ENCODE measurements at places on chromosomes 13 and 19.

DNA sequence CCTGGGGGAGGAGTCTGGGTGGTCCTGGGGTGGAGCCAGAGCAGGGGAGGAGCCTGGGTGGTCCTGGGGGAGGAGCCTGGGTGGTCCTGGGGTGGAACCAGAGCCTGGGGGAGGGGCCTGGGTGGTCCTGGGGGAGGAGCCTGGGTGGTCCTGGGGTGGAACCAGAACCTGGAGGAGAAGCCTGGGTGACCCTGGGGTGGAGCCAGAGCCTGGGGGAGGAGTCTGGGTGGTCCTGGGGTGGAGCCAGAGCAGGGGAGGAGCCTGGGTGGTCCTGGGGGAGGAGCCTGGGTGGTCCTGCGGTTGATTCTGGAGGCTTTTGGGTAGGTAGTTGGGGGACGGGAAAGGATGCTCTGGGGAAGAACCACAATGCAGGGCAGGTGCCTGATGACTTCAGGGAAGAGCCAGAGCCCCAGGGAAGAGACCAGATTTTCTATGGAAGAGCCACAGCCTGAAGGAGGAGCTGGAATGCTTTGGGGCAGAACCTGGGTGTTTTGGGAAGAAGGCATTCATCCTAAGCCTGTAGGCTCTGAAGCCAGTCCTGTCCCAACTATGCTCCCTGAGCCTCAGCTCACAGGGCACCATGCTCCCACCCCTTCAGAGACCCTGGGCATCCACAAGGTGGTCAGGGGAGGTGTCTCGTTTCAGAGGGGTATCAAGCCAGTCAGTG lies 15.0 kb downstream of the MRPS12 start:
- no peak for DNase-seq

- no peak for DNase-seq
These were observed 356.9 kb downstream of the NDFIP2 start for GRCh38 chr13:79837741-79838450.

DNA sequence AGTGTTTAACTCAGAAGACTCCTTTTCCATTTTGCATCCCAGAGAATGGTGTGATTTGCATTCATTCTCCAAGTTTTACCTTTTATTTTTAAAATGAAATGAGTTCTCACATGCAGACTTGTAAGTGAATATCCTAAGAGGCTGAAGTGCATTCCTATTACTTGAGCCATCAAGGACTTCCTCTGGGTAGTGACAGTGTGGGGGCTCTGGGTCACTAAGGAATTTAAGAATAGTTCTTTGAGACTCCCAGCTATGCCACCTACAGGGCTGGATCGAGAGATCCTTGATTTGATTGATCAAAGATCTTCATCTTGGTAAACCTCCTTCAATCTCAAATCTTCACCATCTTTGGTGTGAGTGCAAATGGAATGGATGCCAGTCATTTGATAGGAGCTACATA lies 36.3 kb upstream of the SLC10A2 start:
- no peak for DNase-seq

DNA sequence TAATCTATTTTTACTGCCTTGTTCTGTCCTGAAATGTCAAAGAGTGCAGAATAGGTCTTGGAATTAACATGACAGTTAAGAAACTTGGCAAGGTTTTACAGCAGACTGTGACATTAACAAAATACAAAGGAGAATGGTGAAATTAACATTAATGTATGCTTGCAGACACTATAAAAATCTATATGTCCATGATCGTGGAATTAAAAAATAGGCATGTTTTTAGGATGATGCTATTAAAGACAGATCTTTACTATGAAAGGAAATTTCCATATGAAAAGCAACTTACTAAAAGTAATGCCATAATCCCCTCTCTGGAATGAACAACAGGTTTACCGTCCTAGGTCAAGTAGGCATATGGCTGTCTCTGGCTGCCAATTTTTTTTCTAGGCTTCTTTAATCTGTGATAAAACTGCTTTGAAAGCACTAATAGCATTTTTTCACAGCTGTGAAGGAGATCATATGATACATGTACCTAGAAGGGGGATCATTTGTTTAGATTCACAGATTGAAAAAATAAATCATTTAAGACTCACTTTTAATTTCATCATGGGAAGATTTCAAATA lies 291.5 kb downstream of the ZNF536 start:
- no peak for DNase-seq

- DNase-seq: no peak
These were observed 3.3 kb downstream of the ATP5F1D start for GRCh38 chr19:1244693-1245451.

- no peak for DNase-seq
These were observed 338.7 kb downstream of the IRS2 start for GRCh38 chr13:109447667-109448066.

- DNase-seq: no peak
These were observed 14.4 kb downstream of the ATP4B start for GRCh38 chr13:113643593-113643992.

DNA sequence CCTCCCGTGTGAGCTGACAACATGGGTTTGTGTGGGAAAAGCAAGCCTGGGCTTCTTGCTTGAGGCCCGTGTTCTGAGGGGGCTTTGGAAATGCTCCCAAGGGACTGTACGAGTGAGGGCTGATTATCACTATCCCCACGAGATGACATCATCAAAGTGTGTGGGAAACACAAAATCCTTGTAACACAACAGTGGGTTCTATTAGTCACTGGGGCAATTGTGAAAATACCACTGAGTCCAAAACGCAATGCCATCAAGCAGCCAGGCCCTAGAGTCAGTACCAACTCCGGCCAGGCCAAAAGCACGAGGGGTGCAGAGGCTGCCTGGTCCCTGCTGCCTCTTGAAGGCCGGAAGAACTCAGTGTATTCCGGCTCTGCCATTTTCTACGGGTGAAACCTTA lies 29.6 kb downstream of the CAPS start:
- DNase-seq: no peak

DNA sequence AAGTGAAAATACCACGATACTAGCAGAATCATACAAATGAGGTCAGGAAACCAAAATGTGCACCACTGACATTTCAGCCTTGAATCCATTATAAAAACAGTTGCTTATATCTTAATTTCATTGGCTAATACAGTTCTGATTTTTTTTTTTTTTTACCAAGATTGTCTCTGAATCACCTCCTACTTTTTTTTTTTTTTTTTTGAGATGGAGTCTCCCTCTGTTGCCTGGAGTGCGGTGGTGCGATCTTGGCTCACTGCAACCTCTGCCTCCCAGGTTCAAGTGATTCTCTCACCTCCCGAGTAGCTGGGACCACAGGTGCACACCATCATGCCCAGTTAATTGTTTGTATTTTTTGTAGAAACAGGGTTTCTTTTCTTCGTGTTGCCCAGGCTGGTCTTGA lies 270.2 kb downstream of the LMO7 start:
- DNase-seq: no peak

DNA sequence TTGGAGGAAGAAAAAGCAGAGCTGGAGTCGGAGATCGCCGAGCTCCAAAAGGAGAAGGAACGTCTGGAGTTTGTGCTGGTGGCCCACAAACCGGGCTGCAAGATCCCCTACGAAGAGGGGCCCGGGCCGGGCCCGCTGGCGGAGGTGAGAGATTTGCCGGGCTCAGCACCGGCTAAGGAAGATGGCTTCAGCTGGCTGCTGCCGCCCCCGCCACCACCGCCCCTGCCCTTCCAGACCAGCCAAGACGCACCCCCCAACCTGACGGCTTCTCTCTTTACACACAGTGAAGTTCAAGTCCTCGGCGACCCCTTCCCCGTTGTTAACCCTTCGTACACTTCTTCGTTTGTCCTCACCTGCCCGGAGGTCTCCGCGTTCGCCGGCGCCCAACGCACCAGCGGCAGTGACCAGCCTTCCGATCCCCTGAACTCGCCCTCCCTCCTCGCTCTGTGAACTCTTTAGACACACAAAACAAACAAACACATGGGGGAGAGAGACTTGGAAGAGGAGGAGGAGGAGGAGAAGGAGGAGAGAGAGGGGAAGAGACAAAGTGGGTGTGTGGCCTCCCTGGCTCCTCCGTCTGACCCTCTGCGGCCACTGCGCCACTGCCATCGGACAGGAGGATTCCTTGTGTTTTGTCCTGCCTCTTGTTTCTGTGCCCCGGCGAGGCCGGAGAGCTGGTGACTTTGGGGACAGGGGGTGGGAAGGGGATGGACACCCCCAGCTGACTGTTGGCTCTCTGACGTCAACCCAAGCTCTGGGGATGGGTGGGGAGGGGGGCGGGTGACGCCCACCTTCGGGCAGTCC lies 5.0 kb downstream of the FOSB start:
- DNase-seq: no peak

DNA sequence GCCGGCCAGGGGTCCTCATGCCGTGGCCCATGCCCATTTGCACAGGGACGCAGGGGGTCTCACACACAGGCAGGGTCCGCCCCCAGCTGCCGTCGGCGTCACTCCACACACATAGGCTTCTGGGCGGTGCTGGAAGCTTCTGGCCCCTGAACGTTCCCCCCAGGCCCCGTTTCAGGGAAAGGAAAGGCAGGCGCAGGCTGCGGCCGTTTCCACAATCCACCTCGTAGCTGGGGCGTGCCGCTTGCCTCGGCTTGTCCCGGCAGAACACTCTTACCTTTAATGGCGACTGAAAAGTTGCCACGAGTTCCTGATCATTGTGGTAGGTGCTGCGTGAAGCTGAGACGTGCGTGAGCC lies 53.4 kb downstream of the MCF2L start:
- DNase-seq: no peak

- DNase-seq: no peak
These were observed 129.4 kb downstream of the TUBA3C start for GRCh38 chr13:19052180-19052579.
